ENCODE measurements at places on chromosomes 4 and X. TPM values are rescaled to one million over a fixed set of nuclear protein-coding genes. Genes with fewer than 3 reads are reported as not detected.
A peak's percentile ranks its signal among the peaks of the same experiment; 100 is the strongest.

GRCh38 chr4:80521438-80521837, 185.9 kb downstream of the CFAP299 start:
- DNase-seq, result no peak

GRCh38 chrX:104647084-104647483, 81.1 kb downstream of the IL1RAPL2 start:
- DNase-seq, result no peak

- no peak for DNase-seq
Observed at GRCh38 chr4:48361012-48361400, 19.7 kb downstream of the SLAIN2 start.

DNA sequence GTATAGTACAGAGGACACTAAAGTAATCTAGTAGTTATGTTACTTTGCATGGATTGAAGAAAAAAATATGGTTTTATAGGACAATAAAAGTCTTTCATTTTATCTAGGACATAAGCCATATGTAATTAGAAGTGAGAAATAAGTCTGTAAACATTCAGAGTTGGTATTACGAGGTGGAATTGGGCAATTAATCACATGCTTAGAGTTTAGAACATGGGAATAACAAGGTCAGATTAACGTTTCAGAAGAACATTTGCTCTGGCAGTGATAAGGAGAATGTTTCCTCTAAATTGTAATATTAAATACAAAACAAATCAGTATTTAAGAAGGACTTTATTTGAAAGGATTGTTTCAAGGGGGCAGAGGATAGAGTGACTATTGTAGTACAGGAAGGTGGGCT, 15.6 kb upstream of the SULT1E1 start:
- no peak for DNase-seq

GRCh38 chr4:122854447-122855352, 28.1 kb downstream of the FGF2 start:
- DNase-seq, result peak; percentile 49

GRCh38 chrX:66914080-66914479, 275.2 kb upstream of the EDA2R start:
- no peak for DNase-seq

- no peak for DNase-seq
Observed at GRCh38 chrX:103155201-103155600, 59.7 kb upstream of the BEX4 start.

- no peak for DNase-seq
Observed at GRCh38 chr4:73875401-73875800, 6.2 kb downstream of the CXCL1 start.

- no peak for DNase-seq
Observed at GRCh38 chrX:30196322-30196721, 19.0 kb upstream of the MAGEB2 start.

- no peak for DNase-seq
Observed at GRCh38 chrX:145881175-145881995, 63.8 kb downstream of the SLITRK2 start.

GRCh38 chr4:11011249-11011648, 326.7 kb upstream of the CLNK start:
- no peak for DNase-seq

DNA sequence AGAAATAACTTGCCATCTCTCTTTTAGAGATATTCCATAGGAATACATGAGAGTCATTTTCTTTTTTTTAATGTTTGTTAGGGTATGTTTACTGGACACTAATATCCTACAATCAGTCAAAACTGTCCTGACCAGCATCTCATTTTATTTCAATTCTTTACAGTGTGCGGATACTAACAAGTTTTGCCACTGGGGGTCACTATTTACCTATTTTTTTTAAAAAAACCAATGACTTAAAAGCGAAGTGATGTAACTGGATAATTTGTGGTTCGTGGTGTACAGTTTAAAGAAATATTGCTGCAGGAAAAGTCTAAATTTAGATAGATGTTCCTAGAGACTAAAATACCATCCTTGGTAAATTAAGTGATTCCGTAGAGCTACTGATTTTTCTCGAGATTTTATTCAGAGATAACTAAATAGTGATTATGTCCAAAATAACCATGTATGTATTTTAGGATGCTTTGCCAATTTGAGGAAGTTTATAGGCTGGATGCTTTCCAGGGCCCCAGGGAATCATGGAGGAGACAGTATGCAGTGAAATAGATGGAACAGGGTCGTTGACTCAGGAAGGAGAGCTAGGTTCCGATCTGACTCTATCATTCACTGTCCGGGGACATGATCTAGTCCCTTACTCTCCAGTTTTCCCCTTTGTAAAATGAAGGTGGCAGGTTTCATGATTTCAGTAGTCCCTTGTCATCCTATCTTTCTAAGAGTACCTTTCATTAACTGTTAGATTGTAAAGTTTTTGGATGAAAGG, 34.0 kb upstream of the GNPDA2 start:
- no peak for DNase-seq

DNA sequence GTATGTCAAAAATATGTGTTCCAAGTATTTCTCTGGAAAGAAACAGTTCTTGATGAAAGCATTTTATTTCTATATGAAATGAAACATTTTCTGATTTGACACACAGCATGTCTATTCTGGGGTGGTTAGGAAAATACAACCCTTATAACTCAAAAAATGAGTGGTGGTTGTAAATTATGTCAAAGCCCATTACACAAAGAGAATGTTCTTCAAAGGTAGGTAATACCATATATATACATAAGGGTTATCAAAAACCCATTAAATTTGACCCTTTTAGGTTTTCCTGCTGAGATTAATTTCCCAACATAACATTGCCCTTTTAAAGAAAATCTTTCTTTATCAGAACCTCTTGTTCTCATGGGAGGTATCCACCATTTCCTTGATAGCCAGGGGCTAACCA, 420.5 kb upstream of the TECRL start:
- DNase-seq, result no peak

DNA sequence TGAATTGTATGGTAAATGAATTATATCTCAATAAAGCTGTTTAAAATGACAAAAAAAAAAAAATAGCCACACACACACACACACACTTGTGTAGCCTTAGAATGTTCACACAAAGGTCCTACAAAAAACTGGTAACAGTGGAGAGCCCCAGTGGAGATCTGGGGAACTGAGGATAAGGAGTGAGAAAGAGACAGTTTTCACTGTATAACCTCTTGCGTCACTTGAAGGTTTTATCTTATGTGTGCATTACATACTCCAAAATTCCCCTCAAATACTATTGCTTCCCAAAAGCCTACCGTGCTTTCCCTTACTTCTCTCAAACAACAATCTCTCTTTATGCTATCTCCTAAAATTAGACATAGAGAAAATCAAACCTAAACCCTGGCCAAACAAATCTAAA, 67.8 kb downstream of the SMC1A start:
- no peak for DNase-seq

DNA sequence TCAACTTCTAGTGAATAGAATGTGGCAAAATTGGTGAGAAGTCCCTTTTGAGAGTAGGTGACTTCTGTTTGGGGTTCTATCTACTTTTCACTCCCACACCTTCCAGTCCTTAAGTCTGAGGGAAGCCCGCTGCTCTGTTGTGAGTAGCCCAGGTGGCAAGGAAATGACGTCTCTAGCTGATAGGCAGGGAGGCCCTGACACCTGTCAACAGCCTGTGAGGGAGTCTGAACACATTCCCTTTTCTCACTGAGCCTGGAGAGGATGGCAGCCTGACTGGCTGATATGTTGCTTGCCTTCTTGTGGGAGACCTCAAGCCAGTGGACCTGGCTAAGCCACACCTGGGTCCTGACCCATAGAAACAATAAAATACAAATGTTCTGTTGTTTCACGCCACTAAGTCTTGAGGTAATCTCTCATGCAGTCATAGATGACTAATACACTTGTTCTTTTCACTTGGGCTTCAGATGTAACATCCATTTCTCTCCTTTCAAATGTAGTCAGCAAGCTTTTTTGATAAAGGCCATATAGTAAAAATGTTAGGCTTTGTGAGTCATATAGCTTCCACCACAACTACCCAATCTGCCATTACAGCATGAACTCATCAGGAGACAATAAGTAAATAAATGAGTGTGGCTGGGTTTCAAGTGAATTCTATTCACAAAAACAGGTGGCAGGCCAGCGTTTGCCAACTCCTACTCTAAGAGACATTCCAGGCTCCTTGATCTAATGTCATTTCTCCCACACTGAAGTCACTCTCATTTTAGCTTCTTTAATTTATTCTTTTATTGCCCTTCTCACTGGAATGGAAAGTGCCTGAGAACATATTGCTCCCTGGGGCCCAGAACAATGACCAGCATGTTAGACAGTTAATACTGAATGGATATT, 265.1 kb upstream of the MAD2L1 start:
- DNase-seq, result no peak

GRCh38 chrX:43728002-43728401, 71.9 kb downstream of the MAOA start:
- no peak for DNase-seq

GRCh38 chr4:137794764-137795254, 262.5 kb upstream of the PCDH18 start:
- DNase-seq, result no peak

GRCh38 chr4:86223472-86223871, 136.4 kb downstream of the MAPK10 start:
- no peak for DNase-seq

GRCh38 chr4:112848911-112849310, 200.5 kb upstream of the ANK2 start:
- no peak for DNase-seq

DNA sequence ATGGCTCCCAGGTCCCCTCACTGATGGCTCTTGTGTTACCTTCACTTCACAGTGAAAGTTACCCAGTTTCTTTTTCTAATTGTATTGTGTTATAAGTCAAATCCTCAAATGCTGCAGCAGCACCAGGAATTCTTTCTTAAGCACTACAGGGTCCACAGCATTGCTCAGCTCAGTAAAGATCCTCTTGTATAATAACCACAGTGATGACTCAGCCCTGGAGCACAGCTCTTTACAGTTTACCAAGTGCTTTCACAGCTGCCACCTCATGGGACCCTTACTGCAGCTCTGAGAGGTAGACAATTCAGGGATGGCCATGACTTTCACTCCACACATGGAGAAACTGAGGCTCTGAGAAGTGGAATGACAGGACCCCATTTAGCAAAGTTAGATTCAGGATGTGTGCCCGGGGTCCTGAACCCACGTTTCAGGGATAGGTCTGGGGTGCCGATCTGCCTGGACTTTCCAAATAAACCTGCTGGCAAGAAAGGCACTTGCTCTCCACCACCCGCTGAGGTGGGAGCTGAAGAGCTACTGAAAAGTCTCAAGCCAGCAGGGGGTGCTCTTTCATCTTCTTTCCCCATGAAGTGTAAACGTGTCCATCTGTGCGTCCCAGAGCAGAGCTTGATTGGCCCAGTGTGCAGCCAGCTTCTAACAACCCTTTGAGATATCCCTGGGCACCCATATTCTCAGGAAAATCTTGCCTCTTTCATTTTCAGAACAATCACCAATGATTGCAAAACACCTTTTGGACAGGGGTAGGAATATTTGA, 35.7 kb upstream of the GABRQ start:
- no peak for DNase-seq

DNA sequence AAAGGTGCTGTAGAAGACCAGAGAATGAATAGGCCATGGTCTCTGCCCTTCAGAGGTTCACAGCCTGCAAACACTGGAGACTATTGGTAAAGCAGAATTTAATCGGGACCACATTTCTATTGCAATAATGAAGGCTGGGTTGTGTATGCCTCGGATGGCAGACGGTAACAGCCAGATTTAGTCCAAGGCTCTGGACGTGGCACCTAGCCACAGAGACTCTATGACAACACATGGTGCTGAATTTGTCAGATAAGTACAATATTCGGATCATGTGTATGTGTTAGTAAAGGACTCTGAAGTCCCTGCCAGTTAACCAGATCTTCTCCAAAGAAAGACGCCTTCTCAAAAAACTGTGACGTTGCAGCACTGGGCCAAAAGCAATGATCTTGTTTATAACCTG, 129.0 kb downstream of the DCTD start:
- DNase-seq, result no peak

GRCh38 chrX:1609311-1609710, 5.5 kb upstream of the ASMT start:
- DNase-seq, result no peak

- DNase-seq, result no peak
Observed at GRCh38 chrX:65751519-65751918, 84.1 kb downstream of the MSN start.

DNA sequence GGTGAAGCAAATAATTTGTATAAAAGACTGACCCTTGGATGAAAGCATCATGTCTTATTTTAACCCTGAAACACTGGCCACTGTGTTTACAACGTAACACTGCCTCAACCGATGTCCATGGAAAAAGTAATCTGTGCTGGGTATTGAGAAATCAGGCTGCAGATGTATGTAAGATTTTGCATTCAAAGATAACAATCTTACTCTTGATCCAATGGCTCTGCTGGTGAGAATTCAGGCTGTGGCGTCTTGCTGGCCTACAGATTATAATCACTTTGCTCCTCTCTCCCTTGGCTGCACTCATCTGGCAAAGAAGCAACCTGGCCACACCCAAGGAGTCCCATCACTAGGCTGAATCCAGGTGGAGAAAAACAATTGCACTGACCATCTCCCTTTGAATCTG, 7.5 kb downstream of the ADGRA3 start:
- DNase-seq, result no peak

DNA sequence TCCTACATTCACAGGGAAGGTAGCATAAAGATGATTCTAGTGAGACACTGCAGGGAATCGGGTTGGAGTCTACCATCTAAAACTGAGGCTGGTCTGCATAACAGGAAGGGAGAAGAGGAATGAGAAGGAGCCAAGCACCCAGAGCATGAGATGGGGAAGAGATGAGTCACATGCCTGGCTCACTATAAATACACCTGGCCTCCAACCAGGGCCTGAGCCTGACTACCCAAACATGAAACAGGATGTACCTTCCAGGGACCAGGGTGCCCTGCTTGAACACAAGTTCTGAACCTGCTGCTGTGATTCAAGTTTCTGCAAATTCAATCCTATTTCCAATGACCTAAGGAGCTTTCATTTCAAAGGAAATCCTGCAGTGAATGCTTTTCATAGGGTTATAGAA, 24.9 kb downstream of the CD99L2 start:
- DNase-seq, result no peak

- DNase-seq, result peak; percentile 8
Observed at GRCh38 chr4:26217961-26218676, 102.7 kb upstream of the RBPJ start.

The P2RY8 gene
- total RNA-seq, result 0.16 TPM

The GLRB gene
- 51.5 TPM for total RNA-seq

The MAGEA10 gene
- total RNA-seq, result not detected

The SLC10A4 gene
- 3.9 TPM for total RNA-seq

The PLAC8 gene
- total RNA-seq, result 1.4 TPM

The PITX2 gene
- not detected for total RNA-seq

The NRK gene
- 0.31 TPM for total RNA-seq

The F11 gene
- not detected for total RNA-seq

The REELD1 gene
- not detected for total RNA-seq

The HSD17B11 gene
- total RNA-seq, result 51.8 TPM

The TIGD4 gene
- 2.7 TPM for total RNA-seq

The AVPR2 gene
- not detected for total RNA-seq

The DSPP gene
- 0.16 TPM for total RNA-seq

The GPRASP3 gene
- 61.3 TPM for total RNA-seq

The LRP2BP gene
- 10.8 TPM for total RNA-seq

The CENPE gene
- 5.0 TPM for total RNA-seq

The HDAC6 gene
- total RNA-seq, result 64.1 TPM

The VBP1 gene
- 107 TPM for total RNA-seq

The ADRA2C gene
- 2.2 TPM for total RNA-seq
